ENCODE measurements at places on chromosomes 7 and 10.

GRCh38 chr10:60940446-60940845, 3.5 kb downstream of the RHOBTB1 start:
- DNase-seq = no peak

DNA sequence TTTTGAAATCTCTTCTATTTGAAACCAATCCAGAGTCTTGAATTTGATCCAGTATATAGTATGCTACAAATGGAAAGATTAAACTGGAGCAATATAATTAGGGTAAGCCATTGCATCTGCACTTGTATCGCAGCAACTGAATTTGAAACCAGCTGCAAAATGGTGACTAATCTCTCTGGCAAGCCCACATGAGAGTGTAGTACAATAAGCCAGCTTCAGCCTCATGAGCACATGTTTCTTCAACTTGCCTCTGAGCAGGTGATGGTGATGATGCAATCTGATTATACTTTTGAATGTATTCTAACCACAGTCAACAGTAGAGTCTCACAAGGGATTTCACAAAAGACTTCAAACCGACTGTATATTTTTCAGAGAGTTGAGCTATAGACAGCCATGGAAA, 829 bp upstream of the RPA3 start:
- peak; percentile 39 for DNase-seq

GRCh38 chr7:134932707-134933370, 53.5 kb upstream of the AGBL3 start:
- DNase-seq = no peak

DNA sequence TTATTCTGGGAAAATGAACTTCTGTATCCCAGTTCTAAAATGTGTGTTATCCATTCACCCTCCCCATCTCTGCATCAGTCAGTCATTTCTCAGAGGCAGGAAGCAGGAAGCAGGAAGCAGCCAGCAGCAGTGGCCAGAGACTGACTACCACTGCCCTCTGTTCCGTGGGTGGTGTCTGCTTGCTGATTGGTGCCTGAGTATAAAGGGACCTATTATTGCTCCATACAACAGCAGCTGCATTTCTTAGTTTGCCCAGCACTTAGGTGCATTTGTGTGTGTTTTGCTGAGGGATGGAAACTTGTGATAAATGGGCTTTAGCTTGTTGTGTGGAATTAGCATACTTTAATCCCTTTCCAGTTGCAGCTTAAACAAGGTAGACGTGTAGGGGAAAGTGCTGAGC, 582.2 kb downstream of the SORCS1 start:
- no peak for DNase-seq

- no peak for DNase-seq
These were observed 2.6 kb upstream of the OPN4 start for GRCh38 chr10:86651631-86652331.

DNA sequence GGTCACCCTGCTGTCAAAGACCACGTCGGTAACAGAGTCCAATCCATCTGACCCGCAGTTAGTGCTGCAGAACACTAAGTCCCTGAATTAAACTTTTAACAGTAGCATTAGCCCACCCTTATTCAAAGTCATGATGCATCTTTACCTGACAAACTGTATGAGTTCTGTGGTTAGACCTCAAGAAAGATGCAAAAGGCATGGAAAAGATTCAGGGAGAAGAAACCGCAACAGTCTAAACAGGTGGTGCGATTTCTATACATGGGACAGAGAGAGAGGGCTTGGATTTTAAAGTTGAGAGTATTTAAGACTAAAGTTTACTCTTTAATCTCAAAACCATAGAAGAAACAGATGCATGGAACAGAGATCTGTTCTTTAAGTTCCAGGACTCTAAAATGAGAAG, 103.3 kb upstream of the NFE2L3 start:
- DNase-seq = no peak

- DNase-seq = no peak
These were observed 12.5 kb upstream of the DDIT4 start for GRCh38 chr10:72260976-72261783.

GRCh38 chr7:140903741-140904480, 20.8 kb downstream of the BRAF start:
- no peak for DNase-seq

GRCh38 chr10:51342381-51342780, 268.1 kb downstream of the PRKG1 start:
- DNase-seq = no peak

DNA sequence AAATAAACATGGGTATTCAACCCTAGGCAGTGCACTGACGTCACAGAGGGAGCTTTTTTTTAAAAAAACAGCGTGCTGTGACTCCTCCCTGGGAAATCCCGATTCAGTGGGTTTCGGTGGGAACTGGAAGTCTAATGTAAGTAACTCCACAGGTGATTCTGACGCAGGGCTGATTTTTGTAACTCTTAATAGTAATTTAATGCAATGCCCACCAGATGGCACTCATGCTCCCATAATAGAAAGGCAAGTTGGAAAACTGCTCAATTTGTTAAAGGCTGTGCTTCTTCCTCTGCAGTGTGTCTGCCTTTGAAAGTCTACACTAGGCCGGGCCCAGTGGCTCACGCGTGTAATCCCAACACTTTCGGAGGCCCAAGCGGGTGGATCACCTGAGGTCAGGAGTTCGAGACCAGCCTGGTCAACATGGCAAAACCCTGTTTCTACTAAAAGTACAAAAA, 10.9 kb upstream of the RSU1 start:
- DNase-seq = no peak

DNA sequence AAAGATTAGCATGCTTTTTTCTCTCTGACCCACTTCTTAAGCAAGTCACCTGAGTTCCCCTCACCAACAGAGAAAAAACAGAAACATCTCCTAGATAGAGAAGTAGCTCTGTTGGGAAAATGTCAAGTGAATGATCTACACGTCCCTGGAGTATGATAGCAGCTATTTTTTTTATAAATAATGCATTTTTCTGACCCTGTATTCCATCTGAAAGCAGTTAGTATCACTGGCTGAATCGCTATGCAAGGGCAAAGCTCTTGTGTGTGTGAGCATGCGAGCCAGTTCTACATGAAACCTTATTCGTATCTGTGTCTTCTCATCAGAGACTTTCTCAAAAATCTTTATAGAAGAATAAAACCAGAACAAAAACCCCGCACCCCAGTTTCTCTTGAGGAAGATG, 8.2 kb downstream of the ANKMY2 start:
- DNase-seq = no peak

DNA sequence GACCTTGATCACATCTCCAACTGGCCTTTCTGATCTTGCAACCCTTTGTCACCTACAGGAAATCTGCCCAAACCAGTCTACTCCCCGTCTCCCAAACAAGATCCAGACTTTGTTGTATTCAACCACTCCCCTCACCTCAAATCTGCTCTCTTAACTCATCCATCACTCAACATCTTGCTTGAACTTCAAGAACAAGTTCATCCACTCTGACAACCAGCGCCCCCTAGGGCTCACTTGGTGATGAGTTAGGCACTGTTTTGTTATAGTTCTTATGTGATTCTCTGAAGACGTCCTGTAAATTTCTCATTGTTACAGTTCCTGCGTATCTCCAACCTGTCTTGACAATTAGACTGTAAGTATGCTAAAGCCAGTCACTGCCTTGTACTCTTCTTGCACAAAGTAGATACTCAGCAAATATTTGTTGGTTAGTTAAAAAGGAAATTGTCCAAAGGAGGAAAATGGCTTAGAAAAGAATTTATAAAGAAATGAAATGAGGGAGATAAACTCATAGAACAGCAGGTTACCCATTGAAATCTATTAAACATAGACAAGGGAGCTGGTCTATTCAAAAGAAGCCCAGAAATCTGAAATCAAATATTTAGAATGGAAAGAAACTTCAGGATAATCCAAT, 5.3 kb downstream of the FRMD4A start:
- DNase-seq = peak; percentile 9

DNA sequence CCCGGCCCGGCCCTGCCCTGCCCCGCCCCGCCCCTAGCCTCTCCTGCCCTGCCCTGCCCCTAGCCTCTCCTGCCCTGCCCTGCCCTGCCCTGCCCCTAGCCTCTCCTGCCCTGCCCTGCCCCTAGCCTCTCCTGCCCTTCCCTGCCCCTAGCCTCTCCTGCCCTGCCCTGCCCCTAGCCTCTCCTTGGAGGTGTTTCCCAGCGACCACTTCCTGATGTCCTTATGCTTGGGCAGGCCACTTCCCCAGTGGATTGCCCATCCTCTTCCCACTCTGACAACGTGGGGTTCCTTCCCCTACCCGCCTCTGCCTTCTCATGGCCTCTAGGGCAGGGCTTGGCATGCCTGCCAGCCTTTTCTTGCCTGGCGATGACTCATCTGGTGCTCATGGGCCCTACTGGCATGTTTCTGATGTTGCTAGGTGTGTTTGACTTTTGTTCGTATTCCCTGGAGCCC, 21.2 kb downstream of the PRXL2A start:
- no peak for DNase-seq

DNA sequence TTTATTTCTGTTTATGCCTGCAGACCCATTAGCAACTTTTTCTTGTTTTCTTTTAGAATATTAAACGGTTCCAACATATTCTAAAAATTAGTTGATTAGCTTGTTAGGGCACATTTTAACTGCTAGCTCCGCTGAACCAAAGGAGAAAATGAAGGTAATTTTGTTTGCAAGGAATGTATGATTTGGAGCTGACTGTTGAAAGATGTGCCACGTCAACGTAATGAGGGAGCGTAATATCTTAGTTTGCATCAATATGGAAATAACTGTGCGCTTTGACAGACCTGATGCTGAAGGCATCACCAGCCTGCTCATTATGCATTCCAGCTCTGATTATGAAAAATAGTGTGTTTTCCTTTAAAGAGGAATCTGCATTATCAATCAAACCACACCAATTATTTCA, 102.0 kb upstream of the CTBP2 start:
- no peak for DNase-seq

DNA sequence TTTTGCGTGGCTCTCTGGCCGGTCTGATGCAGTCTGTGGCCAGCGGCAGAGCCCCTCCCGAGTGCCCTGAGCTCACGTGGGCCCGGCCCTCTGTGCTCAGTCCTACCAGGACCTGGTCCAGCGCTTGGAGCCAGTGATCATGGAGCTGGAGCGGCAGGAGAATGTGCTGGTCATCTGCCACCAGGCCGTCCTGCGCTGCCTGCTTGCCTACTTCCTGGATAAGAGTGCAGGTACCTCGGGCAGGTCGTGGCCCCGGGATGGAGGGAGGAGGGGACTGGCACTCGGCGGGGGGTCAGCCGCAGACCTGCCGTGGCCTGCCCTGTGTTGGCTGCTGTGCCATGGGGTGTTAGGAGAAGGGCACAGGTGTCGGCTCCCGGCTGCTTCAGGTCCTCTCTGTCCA, 20.0 kb downstream of the PFKFB3 start:
- no peak for DNase-seq

DNA sequence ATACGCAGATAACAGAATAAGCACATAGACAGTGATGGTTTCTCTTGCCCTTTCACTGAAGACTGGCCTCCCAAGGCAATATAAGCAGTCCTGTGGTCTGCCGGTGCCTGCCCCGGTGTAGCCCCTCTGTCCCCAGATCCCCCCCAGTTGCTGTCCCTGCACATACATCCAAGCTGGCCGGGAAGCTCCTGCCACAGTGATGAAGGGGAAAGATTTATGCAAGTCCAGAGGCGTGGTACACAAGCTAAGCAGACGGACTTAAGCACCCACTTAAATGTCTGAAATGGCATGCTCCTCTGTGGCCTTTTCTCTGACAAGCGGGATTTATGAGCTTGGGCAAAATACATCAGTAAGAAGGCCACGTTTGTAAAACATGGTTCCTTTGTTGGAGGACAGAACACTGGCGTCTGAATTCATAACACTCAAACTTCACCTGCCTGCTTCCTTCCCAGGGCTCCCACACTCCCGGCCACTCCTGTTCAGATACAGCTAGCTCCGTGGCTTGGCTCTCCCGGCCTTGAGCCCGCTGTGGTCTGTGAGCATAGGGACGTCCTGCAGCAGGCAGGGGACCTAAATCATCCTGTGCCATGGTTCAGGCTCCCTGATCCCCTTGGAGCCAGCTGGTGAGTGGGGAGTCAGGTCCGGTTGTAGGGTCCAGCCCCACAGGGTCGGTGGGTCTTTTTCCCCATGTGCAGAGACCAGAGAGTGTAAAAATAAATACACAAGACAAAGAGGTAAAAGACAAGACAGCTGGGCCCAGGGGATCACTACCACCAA, 61.7 kb upstream of the PPP2R2D start:
- no peak for DNase-seq

GRCh38 chr10:130545697-130546096, 409.5 kb downstream of the GLRX3 start:
- DNase-seq = no peak

DNA sequence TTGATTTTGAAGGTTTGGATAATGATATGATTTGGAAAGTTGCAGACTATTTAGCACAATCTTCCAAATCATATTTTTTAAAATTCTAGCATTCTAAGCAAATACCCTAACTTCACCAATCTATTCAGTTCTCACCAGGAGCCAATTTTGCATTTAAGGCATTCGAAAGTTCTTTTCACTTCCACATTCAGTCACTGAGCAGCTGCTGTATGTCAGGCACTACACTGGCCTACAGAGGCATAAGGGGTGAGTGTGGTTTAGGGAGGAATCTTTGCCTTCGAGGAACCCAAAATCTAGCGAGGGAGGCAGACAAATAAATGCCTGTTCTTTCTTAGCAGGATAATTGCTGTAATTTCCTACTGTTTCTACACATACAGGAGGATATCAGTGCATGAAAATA, 10.7 kb upstream of the UCN3 start:
- no peak for DNase-seq

DNA sequence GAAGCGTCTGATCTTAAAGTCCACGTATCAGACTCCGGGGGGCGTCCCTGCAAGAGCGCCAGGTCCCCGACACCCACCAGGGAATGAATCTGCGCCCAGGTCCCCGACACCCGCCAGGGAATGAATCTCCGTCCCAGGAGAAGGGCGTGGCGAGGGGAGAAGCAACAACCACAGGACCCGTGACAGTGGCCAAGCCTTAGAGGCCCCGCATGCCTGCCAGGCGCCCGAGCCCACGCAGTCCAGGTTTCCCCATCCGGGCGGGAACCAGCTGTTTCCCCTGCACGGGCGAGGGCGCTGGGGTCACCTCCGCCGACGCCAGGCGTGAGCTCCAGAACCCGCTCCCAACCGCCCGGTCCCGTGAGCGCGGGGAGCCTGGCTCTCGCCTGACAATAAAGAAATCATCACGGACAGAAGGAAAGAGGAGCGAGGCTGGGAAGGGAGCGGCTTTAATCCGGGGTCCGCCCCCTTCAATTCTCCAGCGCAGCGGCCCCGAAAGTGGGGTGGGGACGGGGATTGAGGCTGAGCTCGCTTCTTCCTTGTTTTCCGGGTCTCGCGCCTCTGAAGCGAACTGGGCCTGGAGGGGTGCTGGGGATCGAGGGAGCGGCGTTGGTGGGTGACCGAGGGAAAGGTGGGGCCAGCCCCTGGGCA, 29.0 kb upstream of the BMS1 start:
- no peak for DNase-seq

DNA sequence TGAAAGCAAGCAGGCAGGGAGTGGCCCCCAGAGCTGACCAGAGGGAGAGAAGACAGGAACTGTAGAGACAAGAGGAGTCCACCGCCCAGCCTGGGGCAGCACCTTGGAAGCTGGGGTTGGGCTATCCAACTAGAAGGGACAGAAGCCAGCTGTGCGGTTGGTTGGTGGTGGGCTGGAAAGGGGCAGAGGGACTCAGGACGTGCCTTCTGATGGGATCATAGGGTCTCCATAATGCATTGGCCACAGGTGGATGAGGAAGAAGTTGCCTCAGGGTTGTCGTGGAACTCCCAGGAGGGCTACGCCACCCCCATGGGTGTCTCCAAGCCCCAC, 114.0 kb upstream of the RET start:
- DNase-seq = no peak

All from HS-27A (cell line).